Thymus (tissue), 14 donors: ENCODE measurements at places on chromosomes 6 and 20. TPM values are rescaled to one million over a fixed set of nuclear protein-coding genes. Genes with fewer than 3 reads are reported as not detected.

DNA sequence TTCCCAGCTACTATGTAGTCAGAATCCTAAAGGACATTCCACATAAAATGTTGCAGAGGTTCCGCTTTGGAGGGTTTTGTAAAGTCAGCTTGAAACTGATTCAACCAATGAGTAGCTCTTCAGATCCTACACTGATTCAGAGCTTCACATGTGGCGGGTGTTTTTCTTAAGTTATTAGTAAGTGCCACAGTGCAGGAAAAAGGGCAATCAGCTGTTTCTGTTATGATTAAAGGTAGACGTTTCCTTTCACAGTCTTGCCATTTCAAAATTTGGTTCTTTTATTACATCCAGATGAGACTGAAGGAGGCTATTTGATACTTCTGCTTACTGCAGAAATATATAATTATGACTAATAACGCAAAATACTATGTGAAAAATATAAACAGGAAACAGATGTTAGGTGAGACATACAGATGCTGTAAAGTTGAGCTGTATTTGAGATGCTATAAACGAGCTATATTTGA is 443.9 kb downstream of the CDKAL1 start:
- no peak for DNase-seq

SLC35D3 gene
- polyA plus RNA-seq: 0.02 TPM

GRCh38 chr6:77906070-77906469 is 253.2 kb downstream of the MEI4 start:
- DNase-seq: no peak

RANBP9 gene
- 37.9 TPM for polyA plus RNA-seq

PEX7 gene
- 8.4 TPM for polyA plus RNA-seq

GRCh38 chr20:63744574-63745423 is 5.2 kb downstream of the SLC2A4RG start:
- DNase-seq: no peak

MMP24 gene
- 0.11 TPM for polyA plus RNA-seq

- no peak for DNase-seq
These were observed 7.8 kb downstream of the DLGAP4 start for GRCh38 chr20:36313926-36314325.

GRCh38 chr20:17227669-17228623 is 1.1 kb downstream of the PCSK2 start:
- DNase-seq: no peak

PKIB gene
- 7.0 TPM for polyA plus RNA-seq

DNA sequence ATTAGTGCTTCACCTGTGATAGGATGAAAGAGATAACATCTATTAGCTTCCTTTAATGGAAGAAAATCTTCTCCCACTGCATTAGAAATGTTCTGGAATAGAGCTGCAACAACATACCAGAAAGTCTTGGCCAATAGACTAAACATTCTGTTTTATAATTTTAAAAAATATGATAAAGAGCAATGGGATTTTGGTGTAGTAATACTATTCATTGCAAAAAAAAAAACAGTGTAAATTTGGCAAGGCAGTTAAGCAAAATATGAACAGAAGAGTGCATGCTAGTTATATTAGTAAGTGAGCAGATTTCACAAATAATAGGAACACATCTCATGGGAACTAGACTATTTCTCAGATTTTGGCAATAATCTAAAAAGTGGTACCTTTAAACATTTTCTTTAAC is 43.3 kb downstream of the SOX4 start:
- DNase-seq: no peak

PBOV1 gene
- polyA plus RNA-seq: not detected

- no peak for DNase-seq
These were observed 24.4 kb downstream of the PROCR start for GRCh38 chr20:35196313-35196712.

REM1 gene
- polyA plus RNA-seq: 1.2 TPM

- no peak for DNase-seq
These were observed 19.1 kb downstream of the FBXL4 start for GRCh38 chr6:98928688-98929087.

MICB gene
- polyA plus RNA-seq: 4.2 TPM

DNA sequence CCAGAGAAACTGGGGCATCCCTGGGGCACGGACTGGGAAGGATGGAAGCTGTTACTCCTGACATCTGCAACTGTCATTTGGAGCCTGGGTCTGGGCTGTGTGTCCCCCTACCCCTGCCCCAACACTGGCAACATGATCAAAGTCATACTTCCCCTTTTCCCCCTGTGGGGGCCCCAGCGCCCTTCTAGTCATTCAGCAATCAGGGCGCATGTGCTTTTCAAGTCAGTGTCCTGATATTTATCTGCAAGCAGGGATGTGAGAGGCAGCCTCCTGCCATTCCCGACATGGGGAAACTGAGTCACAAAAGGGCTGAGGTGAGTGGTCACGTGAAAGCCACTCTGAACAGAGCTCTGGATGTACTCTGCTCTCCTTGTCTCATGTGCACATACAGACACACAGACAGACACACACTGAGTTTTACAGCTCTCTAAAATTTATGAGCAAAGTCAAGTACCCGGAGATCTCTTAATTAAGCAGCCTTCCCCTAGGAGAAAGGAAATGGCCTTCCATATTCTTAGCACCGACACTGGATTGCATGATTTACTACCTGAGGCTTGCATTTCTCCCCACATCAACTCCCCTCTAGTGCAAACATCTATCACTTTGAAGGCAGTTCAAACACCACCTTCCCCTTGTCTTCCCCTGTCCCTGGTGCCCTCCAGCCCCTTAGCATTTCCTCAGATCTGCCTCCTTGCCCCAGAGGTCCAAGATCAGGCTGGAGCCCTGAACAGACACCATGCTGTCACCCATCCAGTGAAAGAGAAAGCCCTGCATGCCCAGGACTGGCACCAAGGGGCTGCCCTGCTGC is 170.7 kb downstream of the CDC5L start:
- no peak for DNase-seq

- DNase-seq: no peak
These were observed 12.2 kb downstream of the TOP1 start for GRCh38 chr20:41040855-41041254.
